ENCODE measurements at places on chromosomes 1 and 21. TPM values are rescaled to one million over a fixed set of nuclear protein-coding genes. Genes with fewer than 3 reads are reported as not detected.

- H3K27ac ChIP-seq, result no peak overlapping the region
- no peak overlapping the region for H3K4me3 ChIP-seq
- H3K4me1 ChIP-seq, result no peaks in the 10 kb centered on the region
- DNase-seq, result no peak
Measured at GRCh38 chr1:163535807-163536206, 214.1 kb downstream of the NUF2 start.

GRCh38 chr1:156766298-156767100, 836 bp upstream of the PRCC start:
- peak overlapping the region; percentile 97 for H3K27ac ChIP-seq
- no peak for DNase-seq
- H3K4me3 ChIP-seq, result peak overlapping the region; percentile 71
- peaks cover 36% of the 10 kb centered on the region for H3K4me1 ChIP-seq
- H3K36me3 ChIP-seq, result peaks cover 5% of the 10 kb centered on the region
- H3K27me3 ChIP-seq, result no peaks in the 10 kb centered on the region

DNA sequence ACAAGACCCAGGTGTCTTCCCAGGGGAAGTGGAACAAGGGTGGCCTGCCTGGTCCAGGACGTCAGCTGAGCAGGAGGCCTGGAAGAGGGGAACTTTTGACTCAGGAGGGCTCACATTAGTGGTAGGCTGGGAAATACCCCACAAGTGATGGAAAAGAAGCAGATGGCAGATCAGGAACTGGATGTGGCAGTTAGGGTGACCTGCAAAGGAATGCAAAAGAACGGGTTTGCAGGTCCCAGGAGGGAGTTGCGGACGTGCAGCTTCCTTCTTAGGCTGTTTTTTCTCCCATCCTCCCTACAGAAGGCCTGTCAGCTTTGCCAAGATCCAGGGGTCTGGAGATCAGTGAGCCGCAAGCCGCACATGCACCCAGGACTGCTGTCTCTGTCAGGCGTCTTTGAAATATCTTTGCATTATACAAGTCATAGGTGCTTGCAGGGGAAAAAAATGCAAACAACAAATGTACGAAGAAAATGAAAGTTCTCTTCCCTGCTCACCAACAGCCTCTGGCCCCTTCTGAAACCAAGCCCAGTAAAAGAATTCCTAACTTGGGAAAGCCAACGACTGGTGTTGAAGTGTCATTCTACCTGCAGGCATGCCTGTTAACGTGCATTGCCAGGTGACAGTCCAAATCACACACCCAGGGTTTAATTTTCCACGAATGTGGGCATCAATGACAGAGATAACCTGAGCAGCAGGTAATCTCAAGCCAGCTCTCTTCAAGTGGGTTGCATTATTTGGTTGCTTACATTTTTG, 34.4 kb downstream of the NENF start:
- H3K4me3 ChIP-seq, result no peak overlapping the region
- no peaks in the 10 kb centered on the region for H3K4me1 ChIP-seq
- no peaks in the 10 kb centered on the region for H3K36me3 ChIP-seq
- H3K27ac ChIP-seq, result no peak overlapping the region
- no peak for DNase-seq
- peaks cover 21% of the 10 kb centered on the region for H3K27me3 ChIP-seq

GRCh38 chr1:29633771-29634170, 397.4 kb downstream of the PTPRU start:
- H3K4me3 ChIP-seq, result no peak overlapping the region
- no peak overlapping the region for H3K27ac ChIP-seq
- no peaks in the 10 kb centered on the region for H3K4me1 ChIP-seq
- H3K27me3 ChIP-seq, result peaks cover 29% of the 10 kb centered on the region
- H3K36me3 ChIP-seq, result no peaks in the 10 kb centered on the region

GRCh38 chr1:26019641-26020315, 1.8 kb upstream of the EXTL1 start:
- no peak overlapping the region for H3K27ac ChIP-seq
- H3K36me3 ChIP-seq, result no peaks in the 10 kb centered on the region
- no peak overlapping the region for H3K4me3 ChIP-seq
- no peaks in the 10 kb centered on the region for H3K27me3 ChIP-seq

DNA sequence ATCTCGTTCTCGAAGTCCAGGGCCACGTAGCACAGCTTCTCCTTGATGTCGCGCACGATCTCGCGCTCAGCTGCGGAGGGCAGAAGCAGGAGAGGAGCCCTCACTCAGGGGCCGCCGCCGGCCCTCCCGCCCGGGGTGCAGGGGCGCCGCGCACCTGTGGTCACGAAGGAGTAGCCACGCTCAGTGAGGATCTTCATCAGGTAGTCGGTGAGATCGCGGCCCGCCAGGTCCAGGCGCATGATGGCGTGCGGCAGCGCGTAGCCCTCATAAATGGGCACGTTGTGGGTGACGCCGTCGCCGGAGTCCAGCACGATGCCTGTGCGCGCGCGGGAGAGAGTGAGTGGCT, 1.8 kb downstream of the ACTA1 start:
- no peak for DNase-seq
- H3K36me3 ChIP-seq, result no peaks in the 10 kb centered on the region
- H3K27ac ChIP-seq, result no peak overlapping the region
- H3K27me3 ChIP-seq, result peaks cover 65% of the 10 kb centered on the region

GRCh38 chr21:39037807-39038405, 145.3 kb downstream of the PSMG1 start:
- H3K27me3 ChIP-seq, result peaks cover 27% of the 10 kb centered on the region
- H3K4me3 ChIP-seq, result no peak overlapping the region
- no peaks in the 10 kb centered on the region for H3K36me3 ChIP-seq
- H3K4me1 ChIP-seq, result peaks cover 16% of the 10 kb centered on the region
- H3K27ac ChIP-seq, result no peak overlapping the region

GRCh38 chr1:232951180-232951579, 769 bp downstream of the NTPCR start:
- peak overlapping the region; percentile 75 for H3K27ac ChIP-seq
- peaks cover 4% of the 10 kb centered on the region for H3K36me3 ChIP-seq
- no peaks in the 10 kb centered on the region for H3K27me3 ChIP-seq
- no peak for DNase-seq
- peak overlapping the region; percentile 84 for H3K4me3 ChIP-seq
- H3K4me1 ChIP-seq, result peaks cover 16% of the 10 kb centered on the region

DNA sequence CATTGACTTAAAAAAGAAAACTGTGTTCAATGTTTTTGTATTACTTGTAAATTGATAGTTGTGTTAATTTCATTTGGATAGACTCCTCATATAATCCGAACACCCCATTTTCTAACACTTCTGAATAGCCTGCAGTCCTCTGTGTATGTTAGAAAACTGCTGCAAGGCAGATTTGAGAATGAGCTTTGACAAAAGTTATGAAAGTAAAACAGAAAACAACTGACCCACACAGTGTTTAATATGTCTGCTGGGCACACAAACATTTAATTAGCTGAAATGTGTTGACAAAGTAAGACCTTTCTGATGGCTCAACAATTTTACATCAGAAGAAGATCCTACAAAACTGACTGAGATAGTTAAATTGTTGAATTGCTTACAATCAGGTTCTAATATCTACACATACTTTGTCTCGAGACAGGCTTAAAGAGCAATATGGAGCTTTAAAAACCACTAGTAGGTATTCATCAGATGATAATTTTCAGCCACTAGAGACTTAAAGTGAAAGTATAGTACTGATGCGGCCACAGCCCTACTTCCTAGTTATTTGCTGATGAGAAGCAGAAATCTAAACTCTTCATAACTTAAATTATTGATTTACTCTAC, 40.0 kb upstream of the PRMT6 start:
- no peaks in the 10 kb centered on the region for H3K36me3 ChIP-seq
- DNase-seq, result no peak
- H3K27ac ChIP-seq, result no peak overlapping the region
- no peak overlapping the region for H3K4me3 ChIP-seq
- H3K4me1 ChIP-seq, result no peaks in the 10 kb centered on the region

GRCh38 chr1:68331117-68331865, 99.0 kb upstream of the WLS start:
- H3K27me3 ChIP-seq, result no peaks in the 10 kb centered on the region
- H3K27ac ChIP-seq, result no peak overlapping the region
- H3K4me3 ChIP-seq, result no peak overlapping the region
- DNase-seq, result no peak

- DNase-seq, result no peak
- H3K27ac ChIP-seq, result no peak overlapping the region
- no peaks in the 10 kb centered on the region for H3K36me3 ChIP-seq
- H3K27me3 ChIP-seq, result no peaks in the 10 kb centered on the region
- H3K4me1 ChIP-seq, result peaks cover 7% of the 10 kb centered on the region
Measured at GRCh38 chr21:45196620-45197019, 91.1 kb downstream of the POFUT2 start.

DNA sequence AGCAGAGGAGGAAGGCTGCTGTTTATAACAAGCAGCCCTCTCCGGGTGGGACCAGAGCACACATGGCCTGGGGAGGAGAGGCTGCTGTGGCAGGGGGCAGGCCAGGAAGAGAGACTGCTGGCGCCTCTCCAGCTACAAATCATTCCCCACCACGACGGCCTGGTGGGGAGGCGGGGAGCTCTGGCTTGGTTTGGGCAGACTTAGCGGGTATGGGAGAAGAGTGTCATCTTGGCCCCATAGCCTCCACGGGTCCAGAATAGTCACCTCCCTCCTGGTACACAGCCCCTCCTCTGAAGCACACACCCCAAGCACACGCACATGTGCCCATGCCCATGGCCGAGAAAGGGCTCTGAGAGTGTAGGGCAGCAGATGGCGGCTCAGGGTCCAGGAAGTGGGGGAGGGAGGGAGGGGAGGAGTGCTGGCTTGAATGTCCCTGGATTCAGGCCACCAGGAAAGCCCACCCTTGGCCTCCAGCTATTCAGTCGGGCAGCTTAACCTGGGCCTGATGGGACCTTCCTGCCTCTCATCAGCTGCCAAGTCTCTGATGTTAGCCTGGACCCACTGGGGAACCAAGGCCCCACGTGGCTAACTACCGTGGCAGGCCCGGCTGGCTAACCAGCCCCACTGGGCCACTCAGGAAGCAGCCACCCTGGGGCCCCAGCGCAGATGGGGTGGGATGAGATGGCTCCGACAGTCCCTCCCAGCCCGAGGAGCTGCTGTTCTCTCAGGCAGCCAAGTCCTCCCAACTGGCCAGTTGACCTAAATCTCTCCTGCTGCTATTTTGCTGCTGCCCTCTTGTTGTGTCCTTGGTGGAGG, 10.9 kb downstream of the LRP8 start:
- no peak overlapping the region for H3K4me3 ChIP-seq
- no peak for DNase-seq
- no peaks in the 10 kb centered on the region for H3K36me3 ChIP-seq
- H3K4me1 ChIP-seq, result no peaks in the 10 kb centered on the region
- H3K27ac ChIP-seq, result no peak overlapping the region

DNA sequence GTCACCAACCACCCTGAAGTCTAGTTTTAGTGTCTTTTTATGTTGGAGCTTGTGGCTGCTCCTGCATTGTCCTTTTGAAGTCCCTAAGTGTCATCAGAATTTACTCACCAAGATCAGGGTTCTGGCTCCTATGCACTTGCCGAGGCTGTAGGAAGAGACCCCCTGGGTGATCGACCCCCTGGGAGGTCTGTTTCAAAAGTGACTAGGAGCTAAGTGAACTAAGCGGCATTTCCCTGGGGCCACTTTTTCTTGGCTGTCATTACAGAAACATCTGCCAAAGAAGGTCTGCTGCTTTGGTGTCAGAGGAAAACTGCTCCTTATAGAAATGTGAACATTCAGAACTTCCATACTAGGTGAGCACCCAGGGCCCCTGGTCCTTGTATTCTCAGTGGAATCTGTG, 39.4 kb downstream of the ACTN2 start:
- no peaks in the 10 kb centered on the region for H3K27me3 ChIP-seq
- H3K4me3 ChIP-seq, result no peak overlapping the region
- H3K27ac ChIP-seq, result no peak overlapping the region
- H3K36me3 ChIP-seq, result no peaks in the 10 kb centered on the region
- H3K4me1 ChIP-seq, result no peaks in the 10 kb centered on the region

- DNase-seq, result no peak
- no peaks in the 10 kb centered on the region for H3K27me3 ChIP-seq
- no peaks in the 10 kb centered on the region for H3K4me1 ChIP-seq
Measured at GRCh38 chr21:16538936-16539440, 809.2 kb downstream of the USP25 start.

GRCh38 chr1:147089457-147089856, 82.8 kb downstream of the PRKAB2 start:
- DNase-seq, result no peak
- H3K4me1 ChIP-seq, result no peaks in the 10 kb centered on the region
- no peak overlapping the region for H3K27ac ChIP-seq
- H3K36me3 ChIP-seq, result no peaks in the 10 kb centered on the region
- peaks cover 2% of the 10 kb centered on the region for H3K27me3 ChIP-seq
- no peak overlapping the region for H3K4me3 ChIP-seq

DNA sequence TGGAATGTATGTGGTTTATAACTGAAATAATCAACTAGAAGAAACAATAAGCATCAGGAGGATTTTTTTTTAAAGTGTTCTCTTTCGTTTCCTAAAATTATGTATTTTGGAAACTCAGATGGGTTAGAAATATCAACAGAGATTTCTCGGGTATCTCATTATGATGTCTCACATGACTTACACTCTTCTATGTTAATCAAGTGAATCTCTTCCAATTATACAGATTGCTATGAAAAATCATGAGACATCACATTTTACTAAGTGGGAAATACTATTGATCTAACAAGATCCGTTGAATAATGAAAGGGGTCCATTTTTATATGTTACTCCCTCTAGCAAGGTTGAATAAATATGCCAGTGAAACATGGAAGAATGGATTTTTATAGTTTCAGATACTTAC, 54.7 kb upstream of the NRIP1 start:
- H3K27me3 ChIP-seq, result no peaks in the 10 kb centered on the region
- DNase-seq, result no peak
- H3K4me3 ChIP-seq, result no peak overlapping the region
- H3K27ac ChIP-seq, result no peak overlapping the region
- no peaks in the 10 kb centered on the region for H3K4me1 ChIP-seq

- H3K4me1 ChIP-seq, result peaks cover 25% of the 10 kb centered on the region
- no peak for DNase-seq
- no peaks in the 10 kb centered on the region for H3K27me3 ChIP-seq
- peaks cover 8% of the 10 kb centered on the region for H3K36me3 ChIP-seq
Measured at GRCh38 chr1:203629507-203630082, 3.0 kb downstream of the ATP2B4 start.

GRCh38 chr1:5287178-5288150, 633.1 kb downstream of the AJAP1 start:
- no peak overlapping the region for H3K27ac ChIP-seq
- H3K27me3 ChIP-seq, result no peaks in the 10 kb centered on the region
- H3K4me3 ChIP-seq, result no peak overlapping the region
- no peaks in the 10 kb centered on the region for H3K4me1 ChIP-seq
- H3K36me3 ChIP-seq, result no peaks in the 10 kb centered on the region

The TTC39A gene
- total RNA-seq, result not detected

The LENEP gene
- not detected for total RNA-seq

The RBM11 gene
- total RNA-seq, result 4.6 TPM

The LCK gene
- total RNA-seq, result 441 TPM

The SYCP1 gene
- total RNA-seq, result not detected

The INSRR gene
- total RNA-seq, result 0.07 TPM

The ANKRD45 gene
- not detected for total RNA-seq

The CA14 gene
- not detected for total RNA-seq

The FCRL6 gene
- 5.1 TPM for total RNA-seq

The KRTAP13-2 gene
- total RNA-seq, result not detected

The L1TD1 gene
- total RNA-seq, result 0.39 TPM

The RCSD1 gene
- 126 TPM for total RNA-seq

The ZNF697 gene
- total RNA-seq, result 0.09 TPM

The LEMD1 gene
- not detected for total RNA-seq

The TMEM200B gene
- total RNA-seq, result 0.16 TPM

The HCRTR1 gene
- not detected for total RNA-seq
